ENCODE measurements at places on chromosomes 13 and 19.

DNA sequence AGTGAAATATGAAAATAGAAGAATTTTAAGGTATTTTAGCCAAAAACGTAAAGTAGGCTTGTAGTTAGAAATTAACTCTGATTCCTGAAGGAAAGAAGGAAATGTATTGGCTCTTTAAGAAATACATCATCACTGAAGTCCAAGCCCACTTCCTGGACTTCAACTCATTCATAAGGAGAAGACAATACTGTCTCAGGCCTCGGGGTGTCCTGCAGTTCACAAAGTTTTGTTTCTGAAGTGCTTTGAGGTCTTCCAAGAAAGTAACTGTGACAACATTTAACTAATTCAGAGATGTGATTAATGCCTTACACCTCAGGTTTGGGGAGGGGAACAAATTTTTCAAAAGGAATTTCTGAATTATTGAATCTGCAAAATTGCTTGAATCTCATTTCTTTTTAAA is 65.8 kb upstream of the STARD13 start:
- no peak for DNase-seq

GRCh38 chr13:108980237-108980636 is 350.8 kb downstream of the MYO16 start:
- DNase-seq = no peak

- DNase-seq = no peak
Observed at GRCh38 chr13:108711386-108711785, 82.0 kb downstream of the MYO16 start.

DNA sequence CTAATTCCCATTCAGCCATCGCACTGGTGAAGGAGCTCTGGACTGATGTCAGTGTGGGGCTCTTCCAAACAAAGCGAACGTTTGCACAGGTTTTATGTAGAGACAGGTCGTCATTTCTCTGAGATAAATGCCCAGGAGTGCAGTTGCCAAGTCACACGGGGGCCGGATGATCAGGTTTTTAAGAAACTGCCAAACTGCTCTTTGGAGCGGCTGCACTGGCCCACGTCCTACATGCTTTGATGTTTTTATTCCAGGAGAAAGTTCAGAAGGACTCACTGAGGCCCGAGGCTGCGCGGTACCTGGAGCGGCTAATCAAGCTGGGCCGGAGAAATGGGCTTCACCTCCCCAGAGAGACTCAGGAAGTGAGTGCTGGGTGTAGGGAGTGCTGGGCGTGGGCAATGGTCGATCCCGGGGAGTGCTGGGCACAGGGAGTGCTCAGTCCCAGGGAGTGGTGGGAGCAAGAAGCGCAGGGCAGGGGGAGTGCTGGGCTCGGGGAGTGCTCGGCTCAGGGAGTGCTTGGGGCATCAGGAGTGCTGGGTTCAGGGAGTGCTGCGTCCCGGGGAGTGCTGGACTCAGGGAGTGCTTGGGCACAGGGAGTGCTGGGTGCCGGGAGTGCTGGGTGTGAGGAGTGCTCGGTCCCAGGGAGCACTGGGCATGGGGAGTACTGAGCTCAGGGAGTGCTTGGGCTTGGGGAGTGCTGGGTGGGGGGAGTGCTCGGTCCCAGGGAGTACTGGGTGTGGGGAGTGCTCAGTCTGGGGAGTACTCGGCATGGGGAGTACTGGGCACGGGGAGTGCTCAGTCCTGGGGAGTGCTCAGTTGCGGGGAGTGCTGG is 10.7 kb downstream of the THOP1 start:
- no peak for DNase-seq

- DNase-seq = no peak
Observed at GRCh38 chr19:48928164-48929025, 5.1 kb upstream of the DHDH start.

DNA sequence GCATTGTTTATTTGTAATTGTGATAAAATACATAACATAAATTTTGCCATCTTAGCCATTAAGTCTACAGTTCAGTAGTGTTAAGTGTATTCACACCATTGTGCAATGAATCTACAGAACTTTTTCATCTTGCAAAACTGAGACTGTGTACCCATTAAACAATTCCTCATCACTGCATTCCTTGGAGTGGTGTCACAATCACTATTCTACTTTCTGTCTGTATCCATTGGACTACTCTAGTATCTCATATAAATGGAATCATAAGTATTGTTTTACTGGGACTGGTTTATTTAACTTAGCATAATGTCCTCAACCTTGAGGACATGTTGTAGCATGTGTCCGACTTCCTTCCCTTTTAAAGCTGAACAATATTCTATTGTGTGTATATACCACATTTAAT is 36.8 kb downstream of the UFM1 start:
- no peak for DNase-seq

DNA sequence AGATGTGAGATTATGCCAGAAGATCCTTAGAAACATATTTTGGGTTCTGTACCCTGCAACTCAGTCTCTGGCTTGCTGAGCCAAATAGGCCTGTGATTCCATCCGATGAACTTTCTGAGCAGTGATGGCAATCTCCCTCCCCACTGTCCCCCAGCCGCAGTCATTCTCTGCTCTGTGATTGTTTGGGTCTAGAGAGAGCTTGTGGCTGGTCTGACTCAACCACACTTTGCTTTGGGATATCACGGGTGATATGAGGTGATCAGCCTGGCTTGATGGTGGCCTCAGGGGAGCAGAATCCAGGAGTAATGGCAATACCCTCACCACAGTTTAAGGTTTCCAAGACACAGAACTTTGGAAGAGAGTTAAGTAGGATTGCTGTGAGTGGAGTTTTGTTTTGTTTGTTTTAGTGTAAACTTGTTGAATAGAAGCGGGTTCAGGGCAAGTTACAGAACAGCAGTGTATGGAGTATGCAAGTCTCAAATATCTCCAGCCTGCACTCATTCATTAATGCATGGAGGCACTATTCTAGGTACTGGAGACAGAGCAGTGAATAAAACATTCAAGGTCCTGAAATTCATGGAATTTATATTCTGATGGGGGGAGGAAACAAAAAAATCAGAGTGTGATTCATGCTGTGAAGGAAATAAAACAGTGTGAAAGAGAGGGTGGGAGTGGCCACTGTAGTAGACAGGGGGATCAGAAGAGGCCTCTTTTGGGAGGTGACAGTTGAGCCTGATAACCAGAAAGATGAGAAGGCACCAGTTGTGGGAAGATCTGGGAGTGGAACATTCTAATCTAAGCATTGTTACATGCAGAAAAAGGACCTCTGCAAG is 5.3 kb downstream of the SAMD4B start:
- DNase-seq = no peak

GRCh38 chr19:858284-858683 is 1.2 kb upstream of the CFD start:
- no peak for DNase-seq

Data from T-cell (primary cell).